ENCODE measurements at places on chromosomes 6 and 20.
A peak's percentile ranks its signal among the peaks of the same experiment; 100 is the strongest.

- DNase-seq: no peak
Measured at GRCh38 chr6:47721189-47721588, 22.8 kb downstream of the ADGRF4 start.

DNA sequence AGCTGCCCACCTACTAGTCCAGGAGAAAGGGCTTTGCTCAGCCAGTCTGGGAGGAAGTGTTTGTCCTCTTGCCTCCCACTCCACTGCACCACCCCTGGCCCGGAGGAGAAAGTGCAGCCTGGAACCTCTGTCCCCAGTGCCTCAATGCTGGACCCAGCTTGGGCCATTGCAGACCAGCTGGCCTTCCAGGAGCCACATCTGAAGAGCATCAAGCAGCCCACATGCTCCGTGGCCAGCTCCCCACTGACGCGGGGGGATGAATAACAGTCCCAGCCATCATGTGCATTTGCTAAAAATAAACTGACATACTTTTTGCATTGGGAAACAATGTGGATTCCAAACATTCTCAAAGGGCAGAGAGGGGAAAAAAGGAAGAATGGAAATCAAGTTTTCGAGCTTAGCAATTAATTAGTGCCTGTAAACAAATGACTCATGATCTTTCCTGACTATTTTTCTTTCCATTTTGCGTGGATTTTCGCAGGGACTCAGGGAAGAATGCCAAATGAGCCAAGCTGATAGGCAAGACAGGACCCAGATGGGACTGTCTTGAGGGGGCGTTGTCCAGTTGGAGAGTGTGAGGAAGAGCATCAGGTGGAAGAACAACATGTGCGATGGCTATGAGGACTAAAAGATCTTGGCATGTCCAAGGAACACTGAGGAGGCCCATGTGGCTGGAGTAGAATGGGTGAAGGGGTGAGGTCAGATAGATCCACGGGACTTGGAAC is 34.1 kb downstream of the CEBPB start:
- DNase-seq: no peak

GRCh38 chr6:3046295-3046694 is 22.0 kb upstream of the RIPK1 start:
- DNase-seq: no peak

DNA sequence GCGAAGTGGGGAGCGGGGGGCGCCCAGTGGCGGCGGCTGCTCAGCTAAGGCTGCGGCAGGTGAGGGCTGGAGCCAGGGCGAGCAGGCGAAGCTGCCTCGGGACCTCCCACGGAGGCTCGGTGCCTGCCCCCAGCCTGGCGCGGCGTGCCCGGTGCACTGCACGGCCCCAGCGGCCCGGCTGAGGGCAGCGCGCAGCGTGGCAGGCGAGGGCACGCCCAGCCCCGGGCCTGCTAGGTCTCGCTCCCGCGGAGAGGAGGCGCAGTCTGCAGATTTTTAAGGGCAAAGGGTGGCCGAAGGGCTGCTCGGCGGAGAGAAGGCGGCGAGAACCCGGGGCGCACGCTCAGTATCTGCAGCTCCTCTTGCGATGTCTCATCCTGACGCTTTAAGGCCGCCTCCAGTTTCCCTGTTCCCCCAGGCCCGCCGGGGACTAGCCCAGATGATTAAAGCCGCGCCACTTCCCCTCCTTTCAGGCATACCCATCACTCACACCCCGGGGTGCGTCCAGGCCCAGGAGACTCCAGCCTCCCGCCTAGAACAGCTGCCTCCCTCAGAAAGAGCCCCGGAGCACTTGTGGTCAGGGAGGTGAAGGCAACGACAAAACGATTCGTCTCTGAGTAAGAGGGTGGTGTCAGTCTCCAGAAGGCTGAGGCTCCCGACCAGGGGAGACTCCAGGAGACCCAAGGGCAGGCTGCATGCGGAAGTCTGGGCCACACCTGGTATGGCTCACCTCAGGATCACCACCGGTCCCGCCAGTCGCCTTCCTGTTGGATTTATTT is at the start of gene FERMT1:
FERMT1 (minus strand) TSS at position 158 of the 776 bp plus-strand sequence. CDS start 3,476 bp downstream, outside the sequence.
- peak; percentile 16 for DNase-seq

DNA sequence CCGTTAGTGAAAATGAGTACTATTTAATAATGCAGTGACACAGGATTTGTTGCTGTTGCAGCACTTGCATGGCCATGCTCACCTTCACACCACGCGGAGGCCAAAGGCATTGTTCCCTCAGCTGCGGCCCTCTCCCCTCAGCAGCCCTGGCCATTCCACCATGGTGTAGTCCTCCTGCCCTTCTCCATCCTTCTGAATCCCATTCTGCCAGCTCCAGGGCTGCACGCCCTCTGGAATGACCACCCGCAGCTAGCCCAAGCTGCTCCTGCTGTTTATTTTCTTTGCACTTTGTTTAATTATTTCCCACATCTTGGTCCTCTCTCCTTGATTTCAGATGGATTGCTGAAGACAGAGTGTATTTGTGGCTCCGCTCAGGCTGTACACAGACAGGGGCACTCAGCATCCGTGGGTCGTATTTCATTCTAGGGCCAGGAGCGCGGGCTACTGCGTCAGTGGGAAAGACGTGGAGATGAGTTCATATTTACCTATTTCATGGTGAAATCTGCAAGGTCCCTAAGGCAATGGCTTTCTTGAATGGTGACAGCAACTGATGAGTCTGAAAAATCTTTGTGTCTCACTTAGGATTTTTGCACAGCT is 81.4 kb upstream of the DUSP22 start:
- DNase-seq: no peak

- no peak for DNase-seq
Measured at GRCh38 chr6:136405420-136406029, 115.9 kb upstream of the BCLAF1 start.

- no peak for DNase-seq
Measured at GRCh38 chr20:22452442-22453011, 131.8 kb downstream of the FOXA2 start.

GRCh38 chr6:168582571-168582981 is 141.6 kb downstream of the SMOC2 start:
- DNase-seq: no peak

- DNase-seq: no peak
Measured at GRCh38 chr6:72031471-72031870, 145.1 kb downstream of the RIMS1 start.

- DNase-seq: no peak
Measured at GRCh38 chr6:19465760-19466159, 371.4 kb upstream of the ID4 start.

- no peak for DNase-seq
Measured at GRCh38 chr20:56439771-56440291, 27.8 kb downstream of the CASS4 start.

- DNase-seq: no peak
Measured at GRCh38 chr6:32845384-32845884, 1.6 kb upstream of the PSMB8 start.

- DNase-seq: peak; percentile 90
Measured at GRCh38 chr6:32984622-32985389, 16.4 kb downstream of the BRD2 start.

DNA sequence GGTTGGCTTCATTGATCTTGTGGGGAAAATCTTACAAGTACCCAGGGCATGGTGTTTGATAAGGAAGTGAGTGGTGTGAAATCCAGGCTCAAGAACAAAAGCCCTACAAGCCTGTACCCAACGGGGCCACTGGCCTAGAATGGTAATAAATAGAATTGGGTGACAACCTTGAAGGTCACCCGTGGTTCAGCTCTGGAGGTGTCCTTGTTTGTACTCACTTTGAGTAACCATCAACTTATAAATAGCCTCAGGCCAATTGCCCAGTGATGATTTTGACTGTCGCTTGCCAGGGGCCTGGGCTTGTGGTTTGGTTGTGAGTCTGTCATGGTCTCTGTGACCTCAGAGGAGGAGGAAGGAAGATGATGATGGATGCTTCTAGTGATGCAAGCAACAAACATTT is 87.8 kb downstream of the PHACTR3 start:
- no peak for DNase-seq

DNA sequence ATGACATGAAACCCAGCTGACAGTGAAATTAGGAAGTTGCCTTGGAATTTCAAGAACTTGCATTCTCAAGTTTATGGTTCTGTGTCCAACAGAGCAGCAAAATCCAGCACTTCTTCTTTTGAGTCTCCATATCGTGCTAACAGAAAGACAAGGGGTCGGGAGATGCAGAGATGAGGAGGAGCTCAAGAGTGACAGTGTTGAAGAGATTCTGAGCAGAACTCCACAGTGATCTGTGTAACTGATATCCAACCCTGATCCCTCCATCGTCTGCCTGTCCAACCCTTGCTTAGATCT is 21.2 kb upstream of the BTN1A1 start:
- no peak for DNase-seq

GRCh38 chr20:57567471-57568079 is 6.7 kb downstream of the PCK1 start:
- DNase-seq: no peak

DNA sequence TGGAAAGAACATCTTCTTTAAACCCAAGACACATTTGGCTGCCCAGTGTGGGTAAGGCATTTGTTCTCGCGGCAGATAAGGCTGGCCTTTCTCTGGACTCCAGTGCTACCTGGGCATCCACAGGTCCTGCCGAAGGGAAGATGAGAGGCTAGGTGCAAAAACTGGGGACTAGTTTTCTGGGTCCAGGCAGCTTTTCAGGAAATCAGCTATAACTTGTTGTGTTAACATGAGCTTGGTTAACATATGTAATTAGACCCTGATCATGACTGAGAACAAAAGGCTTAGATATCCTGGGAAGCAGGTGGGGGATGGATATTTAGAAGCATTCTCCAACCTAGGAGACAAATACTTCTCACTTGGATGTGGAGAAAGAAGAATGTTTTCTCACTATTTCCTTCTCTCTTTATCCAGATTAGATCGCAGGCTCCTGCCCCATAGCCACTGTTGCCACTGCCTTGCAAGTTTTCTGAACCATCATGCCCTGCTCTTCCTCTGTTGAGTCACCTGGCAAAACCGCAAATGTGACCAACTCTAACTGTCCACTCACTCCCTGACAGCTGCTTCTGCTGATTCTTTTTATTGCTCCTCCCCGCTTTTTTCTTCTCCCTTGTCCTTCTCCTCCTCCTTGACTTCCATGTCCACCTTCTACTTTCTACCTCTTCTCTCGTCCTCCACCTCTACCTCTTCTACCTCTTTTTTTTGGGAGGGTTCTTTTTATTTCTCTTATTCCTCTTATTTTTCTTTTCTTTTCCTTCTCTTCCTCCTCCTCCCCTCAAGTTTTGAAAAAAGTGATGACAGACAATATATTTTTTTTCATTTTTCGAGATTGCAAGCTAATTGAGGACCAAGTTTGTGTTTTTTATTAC is 258.1 kb downstream of the UTRN start:
- DNase-seq: no peak

- no peak for DNase-seq
Measured at GRCh38 chr6:134340179-134340975, 22.5 kb upstream of the SGK1 start.
